Karpas-422 (cell line): ENCODE measurements at places on chromosomes 7 and 10.

DNA sequence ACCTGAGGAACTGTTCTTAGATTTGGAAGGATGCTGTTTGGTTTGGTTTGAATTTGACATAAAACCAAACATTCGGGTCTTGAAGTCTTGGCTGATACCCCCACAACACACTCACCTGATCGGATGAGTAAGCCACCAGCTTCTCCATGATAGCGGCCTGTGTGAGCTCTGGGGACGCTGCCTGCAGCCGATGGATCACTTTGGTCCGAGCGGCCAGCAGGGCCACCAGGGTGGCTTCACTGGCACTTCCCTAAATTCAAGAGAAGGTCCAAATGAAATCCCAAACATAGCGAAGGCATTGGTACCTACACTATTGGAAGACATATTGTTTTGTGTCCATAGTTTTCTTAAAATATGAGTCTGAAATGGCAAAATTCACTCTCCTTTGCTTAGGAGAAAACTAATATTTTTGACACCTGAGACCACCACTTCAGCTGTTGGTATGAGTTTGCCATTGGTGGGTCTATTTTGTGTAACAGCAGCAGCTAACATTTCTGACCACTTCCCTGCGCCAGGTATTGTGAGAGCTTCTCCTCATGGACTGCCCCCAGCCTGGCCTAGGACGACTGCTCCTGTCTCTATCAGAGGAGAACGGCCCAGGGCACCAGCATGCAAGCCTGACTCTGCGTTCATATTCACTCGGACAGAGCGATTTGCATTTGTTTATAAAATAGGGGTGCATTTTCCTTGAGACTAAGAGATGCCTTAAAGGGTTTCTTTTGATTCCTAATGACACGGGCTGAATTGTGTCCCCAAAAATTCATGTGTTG lies 35.9 kb downstream of the DDC start:
- H3K4me1 ChIP-seq = no peaks in the 10 kb centered on the region
- H3K27ac ChIP-seq = no peak overlapping the region
- DNase-seq = no peak
- H3K4me3 ChIP-seq = no peak overlapping the region

DNA sequence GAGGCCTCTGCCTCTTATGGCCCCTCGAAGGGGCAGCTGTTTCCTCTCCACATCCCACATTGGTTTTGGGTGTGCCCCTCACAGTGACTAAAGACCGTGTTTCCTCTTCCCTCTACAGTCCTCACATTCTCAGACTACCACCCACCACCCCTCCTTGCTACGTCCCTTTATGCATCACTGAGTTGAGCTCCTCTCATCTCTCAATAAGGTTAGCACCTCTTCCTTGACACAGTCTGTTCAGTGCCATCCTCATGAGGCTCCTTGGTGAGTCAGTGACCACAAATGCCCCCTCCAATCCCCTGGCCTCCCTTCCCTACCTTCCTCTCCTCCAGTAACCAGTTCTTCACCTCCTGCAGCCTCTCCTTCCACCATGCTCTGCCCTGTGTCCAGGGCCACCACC lies 239.1 kb upstream of the MYO3A start:
- no peak overlapping the region for H3K4me3 ChIP-seq
- H3K27ac ChIP-seq = no peak overlapping the region
- DNase-seq = no peak
- H3K36me3 ChIP-seq = no peaks in the 10 kb centered on the region
- H3K27me3 ChIP-seq = no peaks in the 10 kb centered on the region

DNA sequence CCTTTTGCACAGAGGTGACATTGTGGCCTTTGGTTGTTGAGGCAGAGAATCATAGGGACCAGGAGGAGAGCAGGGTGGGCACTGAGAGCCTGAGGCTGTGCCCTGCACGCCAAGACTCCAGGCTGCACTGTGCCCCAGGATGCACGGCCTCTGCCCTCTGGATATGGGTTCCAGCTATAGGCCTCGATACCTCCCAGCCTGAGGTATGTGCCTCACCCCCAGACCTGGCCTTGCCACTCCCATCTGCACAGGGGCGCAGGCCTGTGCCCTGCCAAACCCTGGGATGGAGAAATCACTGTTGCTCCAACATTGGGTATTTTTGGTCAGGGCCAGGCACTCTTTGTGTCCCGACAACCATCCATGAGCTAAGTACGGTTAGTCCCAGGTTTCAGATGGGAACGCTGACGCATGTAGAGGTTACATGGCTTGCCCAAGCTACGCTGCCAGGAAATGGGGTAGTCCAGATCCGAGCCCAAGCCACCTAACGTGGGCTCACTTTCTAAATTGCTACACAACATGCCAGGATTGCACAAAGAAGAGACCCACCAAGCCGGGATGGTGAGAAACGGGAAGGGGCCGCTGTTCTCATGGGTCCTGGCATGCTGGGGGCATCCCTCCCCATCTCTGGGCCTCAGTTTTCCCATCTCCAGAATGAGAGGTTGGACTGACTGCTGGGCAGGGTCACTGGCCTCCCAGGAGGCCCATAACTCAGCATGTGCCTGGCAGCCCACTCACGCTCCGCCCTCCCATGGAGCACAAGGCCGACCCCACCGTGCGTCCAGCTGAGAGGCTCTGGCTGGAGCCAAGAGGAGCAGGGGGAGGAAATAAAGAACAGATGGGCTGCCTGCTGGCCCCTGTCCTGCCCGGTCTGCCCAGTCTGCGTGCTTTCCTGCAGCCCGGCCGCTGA lies 44.2 kb downstream of the ZCCHC24 start:
- H3K4me1 ChIP-seq = peaks cover 9% of the 10 kb centered on the region
- H3K27ac ChIP-seq = no peak overlapping the region

- DNase-seq = no peak
- no peak overlapping the region for H3K4me3 ChIP-seq
- no peaks in the 10 kb centered on the region for H3K36me3 ChIP-seq
- H3K27ac ChIP-seq = no peak overlapping the region
- no peaks in the 10 kb centered on the region for H3K4me1 ChIP-seq
These were observed 154.6 kb upstream of the NPVF start for GRCh38 chr7:25382869-25383268.

DNA sequence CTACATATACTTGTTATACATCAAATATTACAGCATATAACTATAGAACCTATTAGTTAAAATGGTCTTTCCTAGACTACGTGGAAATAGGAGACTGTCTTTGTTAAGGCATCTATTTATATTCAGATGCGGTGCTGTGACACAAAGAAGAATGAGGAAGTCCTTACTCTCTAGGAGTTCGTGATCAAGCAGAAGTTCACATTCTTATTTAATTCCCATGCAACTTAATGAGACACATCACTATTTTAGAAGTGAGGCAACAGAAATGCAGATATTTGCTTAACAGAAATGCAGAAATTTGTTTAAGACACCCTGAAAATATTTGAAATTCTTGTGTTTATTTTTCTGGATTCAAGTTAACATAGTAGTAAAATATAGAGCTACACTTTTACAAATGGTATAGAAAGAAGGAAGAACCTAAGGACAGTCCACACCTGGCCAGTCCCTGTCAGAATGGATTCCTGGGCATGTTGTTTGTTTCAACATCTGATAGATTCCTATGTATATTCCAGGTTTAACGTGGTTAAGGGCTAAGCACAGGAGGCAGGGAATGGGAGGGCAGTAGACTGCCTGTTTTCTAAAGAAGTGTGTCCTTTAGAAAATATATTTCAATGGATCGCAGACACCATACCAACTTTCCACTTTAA lies 70.6 kb upstream of the NXPH1 start:
- H3K27me3 ChIP-seq = no peaks in the 10 kb centered on the region
- H3K4me1 ChIP-seq = no peaks in the 10 kb centered on the region
- H3K4me3 ChIP-seq = no peak overlapping the region
- no peaks in the 10 kb centered on the region for H3K36me3 ChIP-seq
- H3K27ac ChIP-seq = no peak overlapping the region
- DNase-seq = no peak

DNA sequence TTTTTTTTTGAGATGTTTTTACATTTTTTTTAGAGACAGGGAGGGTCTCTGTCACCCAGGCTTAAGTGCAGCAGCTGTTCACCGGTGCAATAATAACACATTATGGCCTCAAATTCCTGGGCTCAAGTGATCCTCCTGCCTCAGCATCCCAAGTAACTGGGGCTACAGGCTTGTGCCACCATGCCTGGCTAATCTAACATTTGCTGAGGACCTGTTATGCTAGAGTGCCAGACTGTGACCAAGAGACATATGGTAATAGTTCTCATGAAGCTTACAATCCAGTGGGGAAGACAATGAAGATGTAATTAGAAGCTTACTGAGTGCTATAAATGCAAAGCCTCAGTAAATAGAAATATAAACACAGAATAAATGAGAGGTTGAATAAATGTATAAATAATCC lies 17.6 kb upstream of the ORC5 start:
- H3K27me3 ChIP-seq = peaks cover 3% of the 10 kb centered on the region; the same call in 1 of the 2 replicates
- no peaks in the 10 kb centered on the region for H3K36me3 ChIP-seq
- no peak overlapping the region for H3K27ac ChIP-seq
- H3K4me3 ChIP-seq = no peak overlapping the region
- H3K4me1 ChIP-seq = no peaks in the 10 kb centered on the region
- DNase-seq = no peak

- peaks cover 39% of the 10 kb centered on the region for H3K36me3 ChIP-seq
- no peak overlapping the region for H3K4me3 ChIP-seq
- no peaks in the 10 kb centered on the region for H3K27me3 ChIP-seq
- H3K27ac ChIP-seq = no peak overlapping the region
- no peak for DNase-seq
These were observed 24.4 kb downstream of the NAPEPLD start for GRCh38 chr7:103124429-103124979.

- H3K4me1 ChIP-seq = peaks cover 14% of the 10 kb centered on the region
- H3K36me3 ChIP-seq = no peaks in the 10 kb centered on the region
- DNase-seq = no peak
- no peaks in the 10 kb centered on the region for H3K27me3 ChIP-seq
- no peak overlapping the region for H3K4me3 ChIP-seq
These were observed 6.6 kb upstream of the REPIN1 start for GRCh38 chr7:150361807-150362621.

DNA sequence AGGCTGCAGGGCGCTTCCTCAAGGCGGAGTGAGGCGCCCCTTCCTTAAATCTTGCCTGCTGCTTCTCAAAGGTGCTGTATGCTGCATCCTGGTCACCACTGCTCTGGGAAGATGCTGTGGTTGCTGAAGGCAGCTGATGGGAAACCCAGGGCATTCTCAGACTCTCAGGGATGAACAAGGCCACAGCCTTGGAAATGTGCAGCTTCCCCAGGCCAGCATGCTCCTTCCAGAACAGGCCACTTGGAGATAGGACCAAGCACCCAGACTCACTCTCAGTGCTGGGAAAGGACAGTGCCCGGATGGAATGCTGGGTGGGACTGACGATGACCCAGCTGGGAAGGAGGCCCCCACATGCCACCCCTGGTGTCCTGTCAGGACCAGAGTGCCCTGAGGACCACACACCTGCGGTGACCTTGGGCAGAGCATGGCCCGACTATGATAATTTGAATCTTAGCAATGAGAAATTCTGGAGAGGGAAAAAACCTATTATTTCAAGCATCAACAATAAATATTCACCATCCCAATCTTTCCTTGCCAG lies 235.5 kb downstream of the TNS3 start:
- no peak overlapping the region for H3K4me3 ChIP-seq
- H3K27ac ChIP-seq = no peak overlapping the region
- no peaks in the 10 kb centered on the region for H3K4me1 ChIP-seq
- DNase-seq = no peak
- no peaks in the 10 kb centered on the region for H3K27me3 ChIP-seq

DNA sequence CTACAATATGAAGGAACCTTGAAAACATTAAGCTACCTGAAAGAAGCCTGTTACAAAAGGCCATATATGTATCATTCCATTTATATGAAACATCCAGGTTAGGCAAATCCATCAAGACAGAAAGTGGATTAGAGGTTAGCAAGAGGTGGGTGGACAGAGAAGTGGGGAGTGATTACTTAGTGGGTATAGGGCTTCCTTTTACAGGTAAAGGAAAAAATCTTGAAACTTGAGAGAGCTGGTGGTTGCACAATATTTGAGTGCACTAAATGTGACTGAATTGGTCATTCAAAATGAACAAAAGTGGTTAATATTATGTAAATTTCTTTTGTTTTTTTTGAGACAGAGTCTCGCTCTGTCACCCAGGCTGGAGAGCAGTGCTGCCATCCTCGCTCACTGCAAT lies 119.4 kb upstream of the KIF5B start:
- no peaks in the 10 kb centered on the region for H3K36me3 ChIP-seq
- no peak overlapping the region for H3K27ac ChIP-seq

- no peaks in the 10 kb centered on the region for H3K27me3 ChIP-seq
- DNase-seq = no peak
- no peaks in the 10 kb centered on the region for H3K4me1 ChIP-seq
- no peak overlapping the region for H3K4me3 ChIP-seq
- no peaks in the 10 kb centered on the region for H3K36me3 ChIP-seq
These were observed 185.0 kb upstream of the TCERG1L start for GRCh38 chr10:131496351-131497052.

DNA sequence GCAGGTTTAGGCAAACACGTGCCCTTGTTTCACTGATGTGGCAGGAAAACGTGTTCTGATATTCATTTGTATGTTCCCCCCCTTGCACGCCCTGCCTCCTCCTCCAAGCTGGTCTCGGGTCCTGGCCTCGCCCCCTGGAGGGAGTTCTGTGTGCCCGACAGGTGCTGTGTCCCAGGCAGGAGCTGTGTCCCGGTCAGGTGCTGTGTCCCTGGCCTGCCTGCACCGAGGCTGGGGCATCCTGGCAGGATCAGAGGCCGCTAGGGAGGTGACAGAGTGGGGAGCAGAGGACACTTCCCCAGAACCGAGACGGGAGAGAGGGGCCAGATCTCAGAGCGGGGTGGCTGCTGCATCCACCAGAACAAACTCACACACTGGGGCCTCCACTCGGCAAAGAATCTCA lies 45.3 kb downstream of the PRKAG2 start:
- H3K4me3 ChIP-seq = no peak overlapping the region
- H3K36me3 ChIP-seq = no peaks in the 10 kb centered on the region
- DNase-seq = no peak
- H3K27me3 ChIP-seq = no peaks in the 10 kb centered on the region
- H3K27ac ChIP-seq = no peak overlapping the region
- H3K4me1 ChIP-seq = no peaks in the 10 kb centered on the region

DNA sequence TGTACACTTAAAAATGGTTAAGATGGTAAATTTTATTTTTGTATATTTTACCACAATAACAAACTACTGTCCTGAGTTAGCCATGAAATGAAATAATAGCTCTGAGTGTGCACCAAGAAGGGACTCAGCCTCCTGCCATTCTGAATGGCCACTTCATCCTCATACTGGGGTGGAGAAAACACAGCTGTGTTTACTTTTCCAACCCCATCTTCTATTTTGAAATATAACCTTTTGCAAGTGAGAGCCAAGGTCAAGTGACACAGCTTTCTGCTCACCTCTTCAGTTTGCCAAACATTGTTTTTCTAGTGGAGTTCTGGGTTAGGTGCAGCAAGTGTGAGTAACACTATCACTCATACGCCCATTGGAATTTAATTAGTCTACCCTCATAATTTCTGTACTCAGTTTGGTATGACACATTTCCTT lies 107.4 kb upstream of the GLCCI1 start:
- H3K4me1 ChIP-seq = peaks cover 27% of the 10 kb centered on the region
- no peak overlapping the region for H3K27ac ChIP-seq
- H3K4me3 ChIP-seq = no peak overlapping the region
- no peaks in the 10 kb centered on the region for H3K27me3 ChIP-seq
- no peak for DNase-seq
- no peaks in the 10 kb centered on the region for H3K36me3 ChIP-seq

DNA sequence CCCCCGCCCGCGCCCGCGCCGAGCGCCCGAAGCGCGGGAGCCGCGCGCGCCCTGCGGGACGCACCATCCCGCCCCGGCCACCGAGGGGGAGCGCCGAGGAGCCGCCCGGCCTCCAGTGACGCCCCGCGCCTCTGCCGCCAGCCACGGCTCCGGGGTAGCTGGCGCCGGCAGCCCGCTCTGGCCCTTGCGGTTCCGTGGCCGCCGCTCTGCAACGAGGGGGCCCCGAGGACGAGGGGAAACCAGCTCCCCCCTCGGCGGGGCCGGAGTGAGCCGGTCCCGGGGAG lies at the start of gene PAXIP1:
Gene PAXIP1 (minus strand): TSS at position 33 of the 284 bp plus-strand sequence. CDS start 195 bp downstream, outside the sequence.
- peaks cover 11% of the 10 kb centered on the region; the same call in 1 of the 2 replicates for H3K36me3 ChIP-seq
- no peaks in the 10 kb centered on the region for H3K27me3 ChIP-seq
- peak within 1 kb of the TSS; percentile 90 for H3K4me3 ChIP-seq
- H3K27ac ChIP-seq = peak within 1 kb of the TSS; percentile 54; the same call in 1 of the 2 replicates
- DNase-seq = peak; percentile 84
- H3K4me1 ChIP-seq = peaks cover 24% of the 10 kb centered on the region
